A673 (cell line): ENCODE measurements at places on chromosomes 3 and 15.
A peak's percentile ranks its signal among the peaks of the same experiment; 100 is the strongest.

GRCh38 chr3:196063971-196064370, 17.9 kb downstream of the TFRC start:
- H3K36me3 ChIP-seq: peaks cover 94% of the 10 kb centered on the region
- DNase-seq: no peak
- no peaks in the 10 kb centered on the region for H3K4me1 ChIP-seq
- H3K27ac ChIP-seq: no peak overlapping the region
- H3K27me3 ChIP-seq: no peaks in the 10 kb centered on the region

GRCh38 chr15:33278816-33279612, 31.8 kb upstream of the RYR3 start:
- no peaks in the 10 kb centered on the region for H3K36me3 ChIP-seq
- DNase-seq: peak; percentile 68
- H3K27me3 ChIP-seq: no peaks in the 10 kb centered on the region
- no peaks in the 10 kb centered on the region for H3K4me1 ChIP-seq
- no peak overlapping the region for H3K4me3 ChIP-seq
- H3K27ac ChIP-seq: no peak overlapping the region

DNA sequence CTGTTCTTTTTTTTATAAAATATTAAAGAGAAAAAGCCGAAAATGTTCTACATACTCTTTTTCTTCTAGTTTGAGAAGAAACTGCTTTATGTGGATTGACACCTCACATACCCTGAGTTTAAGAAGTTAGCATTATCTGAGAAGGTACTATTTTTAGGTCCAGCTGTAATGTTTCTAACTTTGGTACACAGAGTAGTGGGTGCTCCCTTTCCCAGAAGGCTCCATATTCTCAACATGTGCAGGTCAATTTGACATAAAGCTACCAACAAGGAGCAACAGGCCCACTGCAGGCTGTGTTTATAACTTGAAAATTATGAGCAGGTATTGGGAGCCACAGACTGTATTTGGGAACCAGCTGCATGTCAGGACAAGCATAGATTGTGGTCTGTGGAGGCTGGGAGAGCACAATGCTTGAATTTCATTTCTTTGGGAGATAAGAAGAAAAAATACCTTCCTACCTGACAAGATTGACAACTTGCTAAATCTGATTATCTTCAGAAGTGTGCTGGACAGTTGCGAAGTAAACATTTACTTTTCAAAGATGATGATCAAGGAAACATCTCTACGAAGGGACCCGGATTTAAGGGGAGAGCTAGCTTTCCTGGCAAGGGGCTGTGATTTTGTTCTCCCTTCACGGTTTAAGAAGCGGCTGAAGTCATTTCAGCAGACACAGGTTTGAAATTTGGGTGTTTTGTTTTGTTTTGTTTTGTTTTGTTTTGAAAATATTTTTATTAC, 57.2 kb downstream of the PPP2R3A start:
- H3K27ac ChIP-seq: no peak overlapping the region
- no peak overlapping the region for H3K4me3 ChIP-seq
- DNase-seq: no peak
- no peaks in the 10 kb centered on the region for H3K36me3 ChIP-seq
- H3K27me3 ChIP-seq: peaks cover 91% of the 10 kb centered on the region

DNA sequence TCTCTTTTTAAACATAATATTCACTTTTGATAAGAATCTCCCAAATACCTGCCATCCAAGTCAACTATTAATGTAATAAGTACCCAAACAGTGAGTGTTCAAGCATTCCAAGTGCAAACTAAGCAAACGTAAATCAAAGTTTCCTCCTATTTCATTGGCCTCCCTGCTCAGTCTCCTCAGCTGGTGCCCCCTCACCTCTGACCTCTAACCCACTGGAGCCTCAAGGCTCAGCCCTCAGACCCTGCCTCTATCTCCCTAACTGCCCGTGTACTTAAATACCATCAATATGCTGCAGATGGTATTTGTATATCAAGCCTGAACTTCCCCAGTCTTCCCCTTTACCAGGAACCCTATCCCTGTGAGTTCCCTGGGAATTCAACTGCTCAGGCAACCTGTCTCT, 31.8 kb downstream of the CHSY1 start:
- H3K27me3 ChIP-seq: no peaks in the 10 kb centered on the region
- DNase-seq: no peak
- H3K27ac ChIP-seq: no peak overlapping the region
- H3K4me1 ChIP-seq: peaks cover 10% of the 10 kb centered on the region
- H3K36me3 ChIP-seq: no peaks in the 10 kb centered on the region

DNA sequence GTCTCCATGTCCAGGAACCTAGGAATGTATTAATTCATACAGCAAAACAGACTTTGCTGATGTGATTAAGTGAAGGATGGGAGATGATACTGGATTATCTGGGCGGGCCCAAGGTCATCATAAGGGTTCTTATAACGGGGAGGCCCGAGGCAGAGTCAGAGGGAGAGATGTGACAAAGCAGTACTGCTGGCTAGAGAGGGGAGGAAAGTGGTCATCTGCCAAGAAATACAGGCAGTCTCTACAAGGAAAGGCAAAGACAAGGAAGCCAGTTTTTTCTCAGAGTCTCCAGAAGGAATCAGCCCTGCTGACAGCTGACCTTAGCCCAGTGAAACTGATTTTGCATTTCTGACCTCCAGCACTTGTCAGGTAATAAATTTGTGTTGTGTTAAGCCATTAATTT, 66.2 kb upstream of the CORO2B start:
- no peaks in the 10 kb centered on the region for H3K36me3 ChIP-seq
- no peaks in the 10 kb centered on the region for H3K27me3 ChIP-seq
- no peak overlapping the region for H3K4me3 ChIP-seq
- no peaks in the 10 kb centered on the region for H3K4me1 ChIP-seq
- DNase-seq: no peak
- no peak overlapping the region for H3K27ac ChIP-seq

GRCh38 chr15:100515758-100516157, 13.0 kb downstream of the CERS3 start:
- no peaks in the 10 kb centered on the region for H3K36me3 ChIP-seq
- H3K27me3 ChIP-seq: no peaks in the 10 kb centered on the region
- H3K4me3 ChIP-seq: no peak overlapping the region
- DNase-seq: no peak
- H3K4me1 ChIP-seq: no peaks in the 10 kb centered on the region

DNA sequence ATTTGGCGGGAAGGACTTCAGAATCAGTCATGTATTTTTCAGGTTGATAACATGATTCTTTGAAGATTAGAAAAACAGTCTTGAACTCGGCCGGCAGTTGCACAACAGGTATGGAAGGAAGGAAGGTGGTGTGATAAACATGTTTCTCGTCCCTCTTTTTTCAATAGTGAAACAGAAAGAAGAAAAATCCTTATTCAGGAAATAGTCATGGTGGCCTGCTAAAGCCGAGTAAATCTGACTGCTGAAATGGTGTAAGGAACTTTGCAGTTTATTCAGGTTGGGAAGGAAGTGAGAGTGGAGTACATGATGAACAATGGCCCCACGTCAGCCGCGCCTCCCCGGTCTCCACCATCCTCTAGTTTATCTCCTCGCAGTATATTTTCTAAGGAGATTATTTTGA, 6.7 kb downstream of the RASGRP1 start:
- H3K4me3 ChIP-seq: no peak overlapping the region
- no peak for DNase-seq
- H3K36me3 ChIP-seq: no peaks in the 10 kb centered on the region
- no peaks in the 10 kb centered on the region for H3K4me1 ChIP-seq

DNA sequence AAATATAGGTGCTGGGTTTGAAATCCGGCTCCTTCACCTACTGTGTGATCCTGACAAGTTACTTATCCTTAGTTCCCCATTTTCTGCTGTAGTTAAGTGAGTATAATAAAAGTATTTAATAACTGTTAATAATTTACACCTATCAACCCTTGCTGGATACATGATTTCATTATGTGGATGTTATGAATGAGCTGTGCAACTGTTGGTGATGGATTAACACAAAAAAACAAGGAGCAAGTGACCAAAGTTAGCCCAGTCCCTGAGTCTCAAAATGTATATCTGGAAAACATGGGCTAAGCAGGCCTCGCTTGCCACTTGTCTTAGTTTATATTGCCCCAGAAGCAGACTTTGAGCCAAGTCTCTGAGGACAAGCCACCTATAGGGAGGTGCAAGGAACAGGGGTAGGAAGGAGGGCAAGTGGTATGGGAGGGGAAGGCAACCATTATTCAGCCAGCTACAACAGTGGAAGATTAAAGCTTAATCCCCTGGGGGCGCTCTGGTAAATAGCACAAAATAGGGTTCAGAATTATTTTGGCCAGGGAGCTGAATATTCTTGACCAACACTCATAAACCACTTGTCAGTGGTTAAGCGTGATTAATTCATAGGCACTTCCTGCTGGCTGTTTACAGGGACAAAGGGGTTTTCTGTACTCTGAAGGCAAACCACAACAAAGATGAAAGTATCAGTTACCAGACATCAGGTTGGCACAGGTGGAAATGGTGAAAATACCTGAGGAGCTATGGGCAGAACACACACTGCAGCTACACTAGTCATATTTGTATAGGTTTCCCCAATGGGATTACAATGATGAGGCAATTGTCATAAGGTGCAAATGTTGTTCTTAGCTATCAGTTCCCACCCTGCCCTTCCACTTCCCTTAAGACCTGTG, 76.2 kb downstream of the TRIM42 start:
- no peaks in the 10 kb centered on the region for H3K36me3 ChIP-seq
- no peaks in the 10 kb centered on the region for H3K4me1 ChIP-seq
- no peak overlapping the region for H3K4me3 ChIP-seq

- H3K4me1 ChIP-seq: no peaks in the 10 kb centered on the region
- H3K4me3 ChIP-seq: peak overlapping the region; percentile 15
- no peaks in the 10 kb centered on the region for H3K27me3 ChIP-seq
- no peak overlapping the region for H3K27ac ChIP-seq
- peak; percentile 73 for DNase-seq
These were observed 27.4 kb upstream of the HDAC11 start for GRCh38 chr3:13452490-13453335.

DNA sequence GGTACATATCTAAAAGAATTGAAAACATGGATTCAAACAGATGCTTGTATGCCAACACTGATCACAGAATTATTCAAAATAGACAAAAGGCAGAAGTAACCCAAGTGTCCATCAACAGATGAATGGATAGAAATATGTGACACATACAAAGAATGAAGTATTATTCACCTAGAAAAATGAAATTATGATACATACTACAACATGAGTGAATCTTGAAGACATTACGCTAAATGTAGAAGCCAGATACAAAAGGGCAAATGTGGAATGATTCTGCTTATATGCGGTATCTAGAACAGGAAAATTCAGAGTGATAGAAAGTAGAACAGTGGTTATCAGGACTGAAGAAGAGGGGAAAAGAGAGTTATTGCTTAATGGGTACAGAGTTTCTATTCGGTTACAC, 26.2 kb upstream of the SLC12A8 start:
- no peaks in the 10 kb centered on the region for H3K27me3 ChIP-seq
- H3K27ac ChIP-seq: no peak overlapping the region
- no peak for DNase-seq
